ENCODE measurements at places on chromosomes 5 and 9.

GRCh38 chr9:1236061-1236460 is 185.9 kb downstream of the DMRT2 start:
- DNase-seq, result no peak

DNA sequence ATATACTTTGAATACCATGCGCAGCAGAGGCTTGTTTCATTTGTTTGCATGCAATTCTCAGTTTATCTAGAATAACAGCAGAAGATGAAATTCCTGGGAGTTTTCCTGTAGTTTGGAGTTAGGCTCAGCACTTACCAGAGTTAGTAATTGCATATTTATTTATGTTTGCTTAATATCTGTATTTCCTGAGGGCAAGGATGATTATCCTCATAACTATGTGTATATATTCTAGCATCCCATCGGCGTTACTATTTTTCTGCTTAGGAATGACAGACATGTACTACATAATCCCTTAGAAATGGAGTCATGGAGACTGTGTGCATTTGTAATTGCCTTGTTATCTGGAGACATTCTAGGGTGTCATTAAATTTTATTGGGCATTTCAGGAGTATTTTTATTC is 1184.8 kb downstream of the DTWD2 start:
- DNase-seq, result no peak

DNA sequence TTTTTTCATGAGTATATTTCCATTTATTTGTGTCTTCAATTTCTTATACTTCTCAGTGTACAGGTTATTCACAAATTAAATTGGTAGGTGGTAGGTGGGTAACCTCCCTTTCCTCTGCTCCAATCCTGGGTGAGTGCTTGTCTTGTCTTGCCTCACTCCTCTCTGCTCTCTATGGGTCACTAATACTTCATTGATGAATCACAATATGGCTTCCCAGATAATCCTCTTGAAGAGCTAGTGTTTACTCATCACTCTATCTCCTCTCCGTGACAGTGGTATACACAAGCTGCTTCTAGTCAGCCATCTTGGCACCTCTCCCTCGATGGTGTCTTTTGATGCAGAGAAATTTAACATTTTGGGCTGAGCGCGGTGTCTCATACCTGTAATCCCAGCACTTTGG is 331.8 kb upstream of the NMUR2 start:
- no peak for DNase-seq

- no peak for DNase-seq
These were observed 16.1 kb downstream of the BASP1 start for GRCh38 chr5:17233488-17233887.

DNA sequence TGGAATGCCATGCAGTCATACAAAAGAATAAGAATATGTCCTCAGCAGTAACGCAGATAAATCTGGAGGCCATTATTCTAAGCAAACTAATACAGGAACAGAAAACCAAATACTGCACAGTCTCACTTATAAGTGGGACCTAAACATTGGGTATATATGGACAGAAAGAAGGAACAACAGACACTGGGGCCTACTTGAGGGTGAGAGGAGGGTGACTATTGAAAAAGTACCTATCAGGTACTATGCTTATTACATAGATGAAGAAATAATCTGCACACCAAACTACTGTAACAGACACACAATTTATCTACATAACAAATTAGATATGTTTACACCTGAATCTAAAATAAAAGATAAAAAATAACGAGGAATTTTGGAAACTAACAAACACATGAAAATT is 38.8 kb downstream of the MEIKIN start:
- no peak for DNase-seq

- peak; percentile 74 for DNase-seq
These were observed 869.4 kb upstream of the NUDT12 start for GRCh38 chr5:104431981-104432380.

GRCh38 chr5:139404484-139404840 is 573 bp upstream of the SPATA24 start:
- DNase-seq, result no peak

GRCh38 chr5:134115806-134116175 is 1.3 kb downstream of the TCF7 start:
- no peak for DNase-seq

DNA sequence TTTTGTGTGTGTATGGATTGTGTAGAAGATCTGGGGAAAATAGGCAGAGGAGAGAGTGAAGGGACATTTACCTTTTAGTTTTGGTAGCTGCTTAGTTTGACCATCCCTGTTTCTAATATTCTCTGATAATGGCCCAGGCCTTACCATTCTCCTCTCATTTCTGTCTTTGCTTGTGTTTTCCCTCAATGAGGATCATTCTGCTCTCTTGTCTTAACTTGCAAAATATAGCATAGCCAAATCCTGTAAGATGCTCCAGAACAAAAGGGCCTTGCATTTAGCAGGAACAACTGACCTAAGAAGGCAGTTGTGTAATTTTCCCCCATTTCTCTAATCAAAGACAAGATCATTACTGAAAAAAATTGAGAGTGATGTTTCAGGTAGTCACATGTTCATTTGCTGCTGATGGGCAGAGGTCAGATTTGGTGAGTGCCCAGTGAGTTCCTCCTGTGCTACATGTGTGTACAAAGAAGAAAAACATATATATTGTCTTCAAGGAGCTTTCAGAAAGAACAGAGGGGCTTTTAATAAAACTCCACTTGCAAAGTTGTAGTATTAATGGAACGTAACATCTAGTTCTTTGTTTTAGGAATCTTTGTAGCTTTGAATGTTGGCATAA is 139.5 kb downstream of the KDM4C start:
- no peak for DNase-seq

GRCh38 chr9:20402273-20402875 is 219.9 kb downstream of the MLLT3 start:
- no peak for DNase-seq

GRCh38 chr9:134422301-134423090 is 96.2 kb downstream of the RXRA start:
- no peak for DNase-seq

DNA sequence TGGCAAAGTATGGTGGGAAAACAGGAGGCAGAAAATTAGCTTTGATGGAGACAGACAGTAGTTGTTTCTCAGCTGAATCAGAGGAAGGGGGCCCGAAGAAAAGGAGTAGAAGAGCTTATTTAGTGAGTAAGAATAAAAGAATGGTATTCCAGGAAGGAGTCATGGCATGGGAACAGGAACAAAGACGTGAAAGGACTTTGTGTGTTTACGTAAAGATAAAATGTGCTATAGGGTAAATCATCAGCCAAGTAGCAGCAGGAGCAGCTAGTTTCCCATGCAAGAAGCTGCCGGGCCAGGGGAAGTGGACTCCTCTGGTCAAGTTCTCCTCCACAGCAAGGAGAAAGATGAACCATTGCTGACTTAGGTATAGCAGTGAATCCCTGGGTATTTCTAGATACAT is 454.5 kb downstream of the HINT1 start:
- DNase-seq, result no peak
